ENCODE measurements at places on chromosomes 3 and 15.

- no peak for DNase-seq
Measured at GRCh38 chr3:127412578-127413317, 124.9 kb upstream of the PRR20G start.

GRCh38 chr3:170542704-170543103 lies 43.2 kb downstream of the SLC7A14 start:
- no peak for DNase-seq

GRCh38 chr15:98580572-98580971 lies 67.8 kb upstream of the IGF1R start:
- DNase-seq, result no peak

GRCh38 chr15:64180235-64180824 lies 17.5 kb upstream of the PPIB start:
- DNase-seq, result no peak

DNA sequence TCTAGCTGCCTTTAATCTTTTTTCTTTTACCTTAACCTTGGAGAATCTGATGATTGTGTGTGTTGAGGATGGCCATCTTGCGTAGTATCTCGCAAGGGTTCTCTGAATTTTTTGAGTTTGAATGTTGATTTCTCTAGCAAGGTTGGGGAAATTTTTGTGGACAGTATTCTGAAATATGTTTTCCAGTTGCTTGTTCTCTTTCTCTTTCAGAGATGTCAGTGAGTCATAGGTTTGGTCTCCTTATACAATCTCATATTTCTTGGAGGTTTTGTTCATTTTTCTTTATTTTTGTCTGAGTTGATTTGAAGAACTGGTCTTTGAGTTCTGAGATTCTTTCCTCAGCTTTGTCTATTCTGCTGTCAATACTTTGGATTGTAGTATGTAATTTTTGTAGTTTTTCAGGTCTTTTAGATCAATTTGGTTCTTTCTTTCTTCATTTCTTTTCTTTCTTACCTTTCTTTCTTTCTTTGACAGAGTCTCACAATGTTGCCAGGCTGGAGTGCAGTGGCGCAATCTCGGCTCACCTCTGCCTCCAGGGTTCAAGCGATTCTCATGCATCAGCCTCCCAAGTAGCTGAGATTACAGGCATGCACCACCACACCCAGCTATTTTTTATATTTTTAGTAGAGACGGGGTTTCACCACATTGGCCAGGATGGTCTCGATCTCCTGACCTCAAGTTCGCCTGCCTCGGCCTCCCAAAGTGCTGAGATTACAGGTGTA lies 366.4 kb upstream of the RASGRP1 start:
- DNase-seq, result no peak

DNA sequence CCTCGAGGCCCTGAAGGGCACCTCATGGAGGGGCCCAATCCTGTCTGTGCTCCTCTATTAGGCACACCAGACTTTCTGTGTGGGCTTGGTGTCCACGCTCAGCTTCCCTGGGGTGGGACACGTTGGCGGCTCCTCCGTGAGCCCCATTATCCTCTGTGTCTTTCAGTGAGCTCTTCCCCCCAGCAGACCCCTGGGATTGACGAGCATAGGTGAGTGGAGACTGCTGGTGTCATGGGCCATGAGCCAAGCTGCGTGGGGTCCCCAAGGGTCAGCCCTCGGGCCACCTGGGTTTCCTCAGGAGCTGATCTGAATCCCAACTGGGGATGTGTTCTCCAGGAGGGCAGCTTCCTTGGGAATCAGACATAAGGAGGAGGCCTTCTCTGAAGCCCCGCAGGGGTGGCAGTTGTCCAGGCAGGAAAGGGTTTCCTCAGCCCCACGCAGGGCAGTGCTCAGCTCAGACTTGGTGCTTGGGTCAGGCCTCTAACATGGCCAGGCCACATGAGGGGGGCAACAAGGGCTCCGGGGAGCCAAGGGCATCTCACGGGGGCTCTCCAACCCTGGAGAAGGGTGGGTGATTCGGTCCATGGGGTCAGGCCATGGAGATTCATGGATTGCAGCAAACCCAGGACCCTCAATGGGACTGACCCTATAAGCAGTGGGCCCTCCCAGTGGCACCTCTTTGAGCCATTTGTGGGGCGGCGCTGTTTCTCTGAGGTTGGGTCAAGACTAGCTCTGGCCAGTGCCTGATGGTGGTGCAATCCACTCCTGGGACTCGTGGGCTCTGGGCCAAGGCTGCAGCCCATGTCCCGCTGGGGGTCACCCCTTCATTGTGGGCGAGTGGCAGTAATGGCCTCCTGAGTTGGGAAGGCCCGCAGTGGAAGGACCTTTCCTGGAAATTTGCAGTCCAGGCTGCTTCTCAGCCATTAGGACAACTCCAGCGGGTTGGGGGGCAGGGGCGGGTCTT lies 222.5 kb downstream of the SNRPN start:
- DNase-seq, result no peak

DNA sequence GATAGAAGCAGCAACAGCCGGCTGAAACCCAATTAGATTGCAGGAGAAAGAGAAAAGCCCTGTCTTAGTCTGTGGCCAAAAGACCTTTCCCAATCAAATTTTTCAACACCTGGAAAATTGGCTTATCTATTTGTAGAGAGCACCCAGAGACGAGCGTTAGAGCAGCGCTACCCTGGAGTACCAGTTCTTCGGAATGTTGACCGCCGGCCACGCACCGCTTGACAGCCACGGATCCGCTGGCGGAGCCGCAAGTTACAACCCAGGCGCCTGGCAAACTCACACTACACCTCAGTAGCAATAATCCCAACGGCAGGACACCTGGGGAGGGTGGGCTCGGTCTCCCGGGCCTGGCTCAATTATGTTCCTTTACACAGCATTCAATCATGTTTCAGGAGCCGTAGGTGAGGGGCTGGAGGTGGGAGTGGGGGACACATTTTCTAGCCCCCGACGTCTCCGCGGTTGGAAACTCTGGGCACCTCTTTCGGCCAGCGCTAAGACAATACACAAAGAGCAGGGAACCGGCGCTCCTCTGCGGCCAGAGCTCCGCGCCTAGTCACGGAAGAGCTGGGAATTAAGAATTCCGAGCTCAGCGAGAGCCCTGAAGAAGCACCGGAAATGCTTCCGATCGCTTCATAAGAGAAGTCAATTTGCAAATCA lies 1.2 kb downstream of the MB21D2 start:
- DNase-seq, result peak; percentile 34

- no peak for DNase-seq
Measured at GRCh38 chr15:72068856-72069255, 49.1 kb downstream of the MYO9A start.

GRCh38 chr3:10283638-10284037 lies 9.1 kb downstream of the GHRL start:
- peak; percentile 32 for DNase-seq

DNA sequence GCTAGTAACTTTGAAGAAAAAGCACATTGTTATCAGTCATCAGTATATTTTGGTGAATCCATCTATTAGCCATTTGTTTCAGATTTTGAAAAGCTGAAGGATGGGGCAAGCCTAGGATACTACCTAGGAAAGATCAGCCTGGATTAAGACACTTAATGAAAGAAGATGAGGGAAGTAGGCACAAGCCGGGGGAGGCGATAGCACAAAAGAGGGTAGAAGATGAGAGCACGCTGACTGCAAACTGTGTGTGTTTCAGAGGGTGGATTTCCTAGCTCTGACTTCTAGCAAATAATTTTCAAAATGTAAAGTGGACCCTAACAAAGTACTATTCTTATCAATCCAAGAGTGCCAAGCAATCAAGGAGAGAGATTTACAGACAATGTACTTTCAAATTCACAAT lies 22.2 kb upstream of the SOX2 start:
- no peak for DNase-seq

- no peak for DNase-seq
Measured at GRCh38 chr15:98387866-98388265, 260.5 kb upstream of the IGF1R start.

DNA sequence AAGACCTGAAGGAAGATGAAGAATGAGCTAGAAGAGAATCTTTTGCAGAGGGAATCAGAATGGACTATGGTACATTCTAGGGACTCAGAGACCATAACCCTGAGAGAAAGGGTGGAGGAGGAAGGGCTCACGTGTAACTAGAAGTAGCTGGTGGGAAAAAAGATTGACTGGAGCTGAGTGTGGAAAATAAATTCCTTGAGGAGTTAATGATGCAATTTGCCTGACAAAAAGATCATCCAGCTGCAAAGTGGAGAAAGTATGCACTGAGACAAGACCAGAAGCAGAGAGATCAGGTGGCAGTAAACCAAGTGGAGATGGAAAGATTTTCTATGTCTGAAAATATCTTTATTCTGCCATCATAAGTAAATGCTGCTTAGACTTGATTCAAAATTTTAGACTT lies 52.9 kb upstream of the TBL1XR1 start:
- DNase-seq, result no peak

GRCh38 chr15:67024314-67024997 lies 40.9 kb upstream of the SMAD3 start:
- peak; percentile 54 for DNase-seq

DNA sequence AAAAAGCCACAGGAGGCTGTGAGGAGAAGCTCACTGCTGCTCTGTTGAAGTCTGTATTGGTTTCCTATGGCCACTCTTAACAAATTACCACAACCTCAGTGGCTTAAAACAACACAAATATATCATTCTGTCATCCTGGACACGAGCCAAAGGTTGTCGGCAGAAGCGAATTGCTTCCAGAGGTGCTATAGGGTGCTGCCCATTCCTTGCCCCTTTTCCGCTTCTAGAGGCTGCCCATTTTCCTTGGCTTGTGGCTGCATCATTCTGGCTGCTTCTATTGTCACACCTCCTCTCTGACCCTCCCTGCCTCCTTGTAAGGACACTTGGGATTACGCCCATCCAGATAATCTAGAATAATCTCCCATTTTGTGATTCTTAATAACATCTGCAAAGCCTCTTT lies 6.4 kb upstream of the SACM1L start:
- DNase-seq, result no peak

DNA sequence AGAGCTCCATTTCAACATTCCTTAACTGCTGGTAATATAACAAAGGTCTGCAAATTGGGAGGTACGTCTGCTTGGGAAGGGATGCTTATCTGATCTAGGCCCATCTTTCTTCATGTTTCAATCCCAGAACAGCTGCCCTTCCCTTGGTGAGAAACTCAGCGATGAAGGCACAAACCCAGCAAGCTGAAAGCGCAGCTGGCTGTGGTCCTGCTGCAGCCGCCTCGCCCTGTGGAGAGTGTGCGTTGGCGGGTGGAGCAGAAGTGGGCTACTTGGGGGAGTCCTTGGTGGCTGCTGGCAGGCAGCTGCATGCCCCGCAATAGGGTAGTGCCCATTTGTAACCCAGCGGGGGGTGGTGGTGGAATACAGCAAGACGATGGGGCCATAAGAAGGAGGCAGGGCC lies 160.6 kb upstream of the WNT5A start:
- no peak for DNase-seq

GRCh38 chr15:29522373-29523276 lies 253.0 kb upstream of the NSMCE3 start:
- DNase-seq, result no peak

GRCh38 chr15:38195191-38195901 lies 57.3 kb upstream of the SPRED1 start:
- DNase-seq, result no peak

DNA sequence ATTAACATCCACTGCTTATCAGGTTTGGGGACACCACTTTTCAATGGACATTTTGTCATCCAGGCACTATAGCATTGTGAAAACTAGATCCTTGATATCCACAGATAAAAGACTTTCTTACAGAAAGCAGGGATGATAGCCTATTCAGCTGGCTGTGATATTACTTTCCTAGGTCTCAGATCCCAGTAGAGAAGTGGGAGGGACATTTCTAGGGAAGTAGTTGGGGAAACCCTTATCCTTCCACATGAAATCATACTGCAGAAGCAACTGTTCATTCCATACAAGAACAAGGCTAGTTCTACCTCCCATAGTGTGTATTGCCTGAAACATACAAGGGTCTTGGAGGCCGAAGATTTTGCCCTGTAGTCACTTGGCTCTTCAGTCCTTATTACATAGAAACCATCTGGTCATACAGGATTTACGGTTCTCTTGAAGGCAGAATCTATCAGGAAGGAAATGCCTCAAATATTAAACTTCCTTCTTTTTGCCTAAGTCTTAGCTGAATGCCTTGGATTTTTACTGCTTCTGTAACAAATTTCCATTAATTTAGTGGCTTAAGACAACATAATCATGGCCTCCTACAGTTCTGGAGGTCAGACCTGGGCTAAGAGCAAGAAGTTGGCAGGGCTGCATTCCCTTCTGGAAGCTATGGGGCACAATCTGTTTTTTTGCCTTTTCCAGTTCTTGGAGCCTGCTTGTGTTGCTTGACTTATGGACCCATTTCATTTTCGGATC lies 119.4 kb downstream of the ECT2 start:
- no peak for DNase-seq

- no peak for DNase-seq
Measured at GRCh38 chr3:11236588-11237461, 35.4 kb upstream of the ATG7 start.

GRCh38 chr15:96115642-96116041 lies 214.9 kb upstream of the NR2F2 start:
- no peak for DNase-seq

DNA sequence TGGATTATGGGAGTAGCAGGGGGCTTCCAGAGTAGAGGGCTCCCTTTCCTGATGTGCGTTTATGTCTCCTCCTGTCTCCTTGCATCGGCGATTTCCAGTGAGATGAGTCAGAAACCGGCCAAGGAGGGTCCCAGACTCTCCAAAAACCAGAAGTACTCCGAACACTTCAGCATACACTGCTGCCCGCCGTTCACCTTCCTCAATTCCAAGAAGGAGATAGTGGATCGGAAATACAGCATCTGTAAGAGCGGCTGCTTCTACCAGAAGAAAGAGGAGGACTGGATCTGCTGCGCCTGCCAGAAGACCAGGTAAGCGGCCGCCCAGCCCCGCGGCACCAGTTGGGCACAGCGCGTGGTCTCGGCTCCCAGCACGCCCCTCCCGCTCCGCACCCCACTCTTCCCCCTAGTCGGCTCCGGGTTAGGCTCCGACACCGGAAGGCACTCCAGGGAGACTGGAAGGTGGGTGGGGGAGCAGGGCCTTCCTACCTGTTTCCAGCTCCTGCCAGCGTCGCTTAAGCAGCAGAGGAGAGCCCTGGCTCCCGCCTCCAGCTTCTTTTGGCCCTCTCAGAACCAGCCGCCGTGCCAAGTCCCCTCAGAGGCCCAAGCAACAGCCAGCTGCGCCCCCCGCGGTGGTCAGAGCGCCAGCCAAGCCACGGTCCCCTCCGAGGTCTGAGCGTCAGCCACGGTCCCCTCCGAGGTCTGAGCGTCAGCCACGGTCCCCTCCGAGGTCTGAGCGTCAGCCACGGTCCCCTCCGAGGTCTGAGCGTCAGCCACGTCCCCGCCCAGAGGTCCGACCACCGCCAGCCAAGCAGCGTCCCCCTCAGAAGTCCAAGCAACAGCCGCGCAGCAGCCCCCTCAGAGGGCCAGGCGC lies 34.7 kb downstream of the MOBP start:
- no peak for DNase-seq

Data from cerebellum (tissue), 4 donors.